ENCODE measurements at places on chromosomes 7 and 10.

- DNase-seq: no peak
Measured at GRCh38 chr10:31158011-31158658, 126.5 kb upstream of the ZNF438 start.

GRCh38 chr10:102608487-102608886, 35.8 kb upstream of the TRIM8 start:
- no peak for DNase-seq

DNA sequence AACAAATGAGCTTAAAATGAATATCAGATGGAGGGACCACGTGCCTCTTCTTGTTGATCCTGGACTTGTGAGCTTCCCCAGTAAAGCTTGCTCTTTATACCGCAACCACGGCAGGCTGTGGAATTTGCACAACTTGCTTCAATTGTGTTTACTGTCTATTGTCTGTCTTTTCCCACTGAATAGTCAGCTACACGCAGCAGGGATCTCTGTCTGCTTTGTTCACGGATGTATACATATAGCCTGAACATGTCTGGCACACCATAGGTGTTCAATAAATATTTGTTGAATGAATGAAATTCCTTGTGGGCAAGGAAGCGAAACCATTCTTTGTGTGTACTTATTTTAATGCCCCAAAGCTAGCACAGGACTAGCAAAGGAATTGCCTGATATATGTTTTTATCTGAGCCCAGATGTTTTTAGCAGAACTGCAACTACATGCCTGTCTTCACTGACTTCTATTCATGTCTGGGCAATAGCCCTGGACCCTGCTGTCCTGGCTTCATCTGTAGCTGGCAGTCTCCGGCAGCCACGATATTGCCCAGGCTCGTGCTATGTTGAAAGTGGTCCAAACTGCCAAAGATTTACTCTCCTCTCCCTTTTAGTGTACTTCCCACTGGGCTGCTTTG, 29.9 kb upstream of the IFRD1 start:
- DNase-seq: no peak

- no peak for DNase-seq
Measured at GRCh38 chr7:156638443-156639077, 2.0 kb upstream of the RNF32 start.

DNA sequence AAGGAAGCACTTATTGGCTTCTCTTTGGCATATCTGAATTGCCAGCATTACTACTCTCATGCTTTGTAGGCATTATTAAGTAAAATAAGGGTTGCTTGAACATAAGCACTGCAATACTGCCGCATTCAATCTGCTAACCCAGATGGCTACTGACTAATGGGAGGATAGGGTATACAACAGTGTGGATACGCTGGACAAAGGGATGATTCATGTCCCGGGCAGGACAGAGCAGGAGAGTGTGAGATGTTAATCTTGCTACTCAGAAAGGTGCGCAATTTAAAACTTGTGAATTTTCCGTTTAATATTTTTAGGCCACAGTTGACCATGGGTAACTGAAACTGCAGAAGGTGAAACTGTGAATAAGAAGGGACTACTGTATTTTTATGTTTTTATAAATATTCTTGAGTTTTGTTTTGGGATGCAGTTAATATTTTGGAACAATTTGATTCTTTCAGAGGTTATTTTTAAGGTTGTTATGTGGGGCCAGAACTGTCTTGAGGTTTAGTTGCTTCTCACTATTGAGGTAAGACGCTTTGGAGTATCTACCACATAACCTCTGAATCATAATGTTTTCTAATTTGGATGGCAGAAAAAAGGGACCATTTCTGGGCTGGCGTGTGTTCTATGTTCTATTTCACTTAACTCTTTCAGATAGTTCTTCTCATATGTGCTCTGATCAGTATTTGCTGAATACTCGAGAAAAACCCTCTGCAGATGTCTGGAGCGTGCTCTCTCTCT, 75.7 kb upstream of the SYPL1 start:
- DNase-seq: no peak

DNA sequence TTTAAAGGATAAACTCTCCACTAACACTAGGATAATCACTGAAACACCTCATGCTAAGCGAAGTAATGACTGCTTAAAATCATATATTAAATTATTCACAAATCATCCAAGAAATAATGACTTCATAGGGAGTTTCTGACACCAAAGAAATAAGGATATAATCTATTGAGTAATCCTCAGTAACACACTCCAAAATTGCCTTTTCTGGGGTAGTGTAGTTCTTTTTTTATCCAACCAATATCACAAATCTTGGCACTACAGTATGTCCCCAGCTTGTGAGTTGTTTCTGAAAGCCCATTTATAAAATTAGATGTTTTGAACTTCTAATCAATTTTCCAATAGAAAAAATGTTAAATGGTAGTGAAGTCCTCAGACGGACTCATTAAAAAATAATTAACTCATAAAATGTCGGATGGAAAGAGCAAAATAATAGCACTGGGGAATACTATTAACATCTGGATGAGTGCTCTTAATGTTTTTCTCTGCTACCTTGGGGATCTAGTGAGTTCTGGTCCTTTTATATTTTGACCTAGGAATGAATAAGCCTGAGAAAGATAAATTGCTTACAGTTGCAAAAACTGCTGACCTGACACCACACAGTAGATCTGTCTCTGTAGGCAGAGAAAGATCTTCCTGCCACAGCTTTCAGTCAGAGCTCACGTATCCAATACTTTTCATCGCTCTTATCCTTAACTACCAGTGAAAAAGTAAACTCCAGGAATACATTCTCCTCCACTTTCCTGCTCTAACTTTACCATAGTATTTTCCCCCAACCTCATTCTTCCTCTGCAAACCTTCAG, 618.5 kb upstream of the ANKRD30A start:
- DNase-seq: no peak

DNA sequence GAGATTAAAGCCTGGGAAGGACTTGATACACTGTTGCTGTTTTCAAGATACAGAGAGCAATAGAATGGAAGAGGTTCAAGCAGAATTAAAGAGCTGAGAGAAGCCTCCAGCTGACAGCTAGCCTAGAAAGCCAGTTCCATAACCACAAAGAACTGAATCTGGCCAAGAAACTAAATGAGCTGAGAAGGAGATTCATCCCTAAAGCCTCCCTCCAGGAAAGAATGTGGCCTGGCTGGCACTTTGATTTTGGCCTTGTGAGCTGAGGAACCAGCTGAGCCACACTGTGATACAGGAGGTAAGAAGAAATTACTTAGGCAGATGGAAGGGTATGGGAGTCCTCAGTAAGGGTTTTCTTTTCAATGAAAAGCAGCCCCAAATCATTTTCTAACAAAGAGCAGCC, 324.1 kb downstream of the PHF14 start:
- DNase-seq: no peak

DNA sequence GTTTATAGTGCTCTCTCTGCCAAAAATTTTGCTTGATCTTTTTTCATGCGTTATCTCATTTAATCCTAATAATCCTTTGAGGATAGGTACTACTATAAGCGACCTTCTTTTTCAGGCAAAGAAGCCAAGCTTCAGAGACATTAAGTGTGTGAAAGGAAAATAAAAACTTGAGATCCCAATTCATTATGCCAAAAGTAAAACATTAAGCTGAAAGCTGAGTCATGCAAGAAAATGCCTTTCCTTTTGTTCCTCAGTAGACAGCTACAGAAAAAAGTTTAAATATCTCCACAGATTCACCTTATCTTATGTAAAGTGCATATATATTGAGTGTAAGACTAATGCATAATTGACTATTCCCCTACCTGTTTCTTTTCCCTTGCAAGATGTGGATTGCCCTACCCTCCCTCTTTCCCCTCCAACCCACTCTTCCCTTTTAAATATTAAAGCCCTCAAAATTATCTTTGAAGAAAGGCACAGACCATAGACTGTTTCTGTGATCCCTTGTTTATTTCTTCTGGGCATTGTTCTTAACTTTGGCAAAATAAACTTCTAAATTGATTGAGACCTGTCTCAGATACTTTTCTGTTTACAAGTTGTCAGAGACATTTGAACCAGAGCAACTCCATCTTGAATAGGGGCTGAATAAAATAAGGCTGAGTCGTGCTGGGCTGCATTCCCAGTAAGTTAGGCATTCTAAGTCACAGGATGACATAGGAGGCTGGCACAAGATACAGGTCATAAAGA, 1139.9 kb upstream of the LRRN3 start:
- no peak for DNase-seq

- no peak for DNase-seq
Measured at GRCh38 chr7:3861941-3862340, 560.9 kb downstream of the SDK1 start.

DNA sequence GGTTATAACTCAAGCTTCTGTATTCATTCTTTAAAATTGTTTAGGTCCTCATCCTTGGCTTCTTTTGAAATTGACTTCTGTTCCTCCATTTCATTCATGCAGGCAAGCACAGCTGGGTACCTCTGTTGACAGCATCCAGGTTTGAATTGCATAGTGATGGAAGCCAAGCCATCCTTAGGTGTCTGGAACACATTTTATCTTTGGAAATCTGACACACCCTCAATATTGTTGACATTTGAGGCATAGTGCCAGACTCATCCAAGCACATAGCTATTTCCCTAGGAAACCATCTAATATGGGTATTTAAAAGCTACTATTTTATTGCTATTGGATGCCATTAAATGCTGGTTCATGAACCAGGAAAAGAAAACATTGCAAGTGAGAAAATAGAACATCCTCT, 142.1 kb upstream of the PTPRZ1 start:
- DNase-seq: no peak

DNA sequence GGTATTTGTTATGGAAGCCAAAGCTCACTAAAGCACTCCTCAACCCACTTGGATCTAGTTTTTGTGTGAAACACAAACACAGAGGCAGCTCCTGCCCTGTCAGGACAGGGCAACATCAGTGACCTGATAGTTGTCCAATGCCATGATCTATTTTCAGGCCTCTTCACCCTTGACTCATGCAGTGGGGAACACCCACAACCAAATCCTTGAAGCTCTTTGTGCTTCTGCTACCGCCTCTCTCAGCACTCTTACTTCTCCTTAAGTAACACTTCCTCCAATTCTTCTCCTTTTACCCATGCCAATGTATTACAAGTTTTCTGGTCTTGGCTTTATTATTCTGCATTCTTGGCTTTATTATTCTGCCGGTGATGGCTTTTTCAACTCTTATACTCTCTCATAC, 425.3 kb downstream of the INHBA start:
- no peak for DNase-seq

GRCh38 chr10:131172433-131172832, 139.1 kb downstream of the TCERG1L start:
- no peak for DNase-seq

DNA sequence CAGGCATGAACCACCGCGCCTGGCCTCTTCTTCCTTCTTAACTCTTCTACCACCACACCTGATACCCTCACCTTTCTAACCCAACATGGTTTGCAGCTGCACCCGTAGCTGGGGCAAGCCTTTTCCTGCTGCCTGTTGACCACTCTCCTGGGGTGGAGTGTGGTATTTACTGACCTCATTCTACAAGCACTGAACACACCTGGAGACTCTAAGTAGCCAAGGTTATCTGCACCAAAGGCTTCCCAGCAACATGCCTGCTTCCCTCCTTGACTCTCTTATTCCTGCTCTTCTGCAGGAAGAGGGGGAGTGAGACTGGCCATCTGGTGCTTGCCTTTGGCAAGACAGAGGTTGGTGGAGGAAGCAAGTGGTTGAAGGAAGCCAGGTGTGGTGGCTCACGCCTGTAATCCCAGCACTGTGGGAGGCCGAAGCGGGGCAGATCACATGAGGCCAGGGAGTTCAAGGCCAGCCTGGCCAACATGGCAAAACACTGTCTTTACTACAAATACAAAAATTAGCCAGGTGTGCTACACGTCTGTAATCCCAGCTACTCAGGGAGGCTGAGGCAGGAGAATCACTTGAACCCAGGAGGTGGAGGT, 10.1 kb downstream of the ACTR1A start:
- no peak for DNase-seq

DNA sequence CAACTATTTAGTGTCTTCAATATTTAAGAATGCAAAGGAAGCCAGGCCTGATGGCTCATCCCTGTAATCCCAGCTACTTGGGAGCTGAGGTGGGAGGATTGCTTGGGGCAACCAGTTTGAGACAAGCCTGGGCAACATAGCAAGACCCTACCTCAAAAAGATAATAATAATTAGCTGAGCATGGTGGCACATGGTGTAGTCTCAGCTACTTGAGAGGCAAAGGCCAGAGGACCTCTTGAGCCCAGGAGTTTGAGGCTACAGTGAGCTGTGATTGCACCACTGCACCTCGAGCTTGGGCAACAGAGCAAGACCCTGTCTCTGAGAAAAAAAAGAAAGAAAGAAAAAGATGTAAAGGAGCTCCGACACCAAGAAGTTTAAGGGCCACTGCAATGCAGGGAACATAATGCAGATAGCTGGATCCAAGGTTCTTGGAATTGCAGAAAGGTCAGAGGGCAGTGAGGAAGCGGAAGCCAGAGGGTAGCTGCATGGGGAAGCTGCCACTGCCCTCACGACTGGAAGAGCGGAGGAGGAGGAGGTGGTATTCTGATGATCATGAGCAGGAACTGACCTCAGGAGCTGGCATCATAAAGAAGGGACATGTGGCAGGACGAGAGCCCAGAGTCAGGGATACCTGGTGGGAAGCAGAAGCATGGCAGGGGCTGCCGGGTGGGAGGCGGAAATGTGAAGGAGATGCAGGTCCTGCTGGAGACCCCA, 60.2 kb upstream of the PODXL start:
- DNase-seq: no peak

- no peak for DNase-seq
Measured at GRCh38 chr7:33494474-33494873, 365.1 kb downstream of the BBS9 start.
